ENCODE measurements at places on chromosomes 1 and 21.

DNA sequence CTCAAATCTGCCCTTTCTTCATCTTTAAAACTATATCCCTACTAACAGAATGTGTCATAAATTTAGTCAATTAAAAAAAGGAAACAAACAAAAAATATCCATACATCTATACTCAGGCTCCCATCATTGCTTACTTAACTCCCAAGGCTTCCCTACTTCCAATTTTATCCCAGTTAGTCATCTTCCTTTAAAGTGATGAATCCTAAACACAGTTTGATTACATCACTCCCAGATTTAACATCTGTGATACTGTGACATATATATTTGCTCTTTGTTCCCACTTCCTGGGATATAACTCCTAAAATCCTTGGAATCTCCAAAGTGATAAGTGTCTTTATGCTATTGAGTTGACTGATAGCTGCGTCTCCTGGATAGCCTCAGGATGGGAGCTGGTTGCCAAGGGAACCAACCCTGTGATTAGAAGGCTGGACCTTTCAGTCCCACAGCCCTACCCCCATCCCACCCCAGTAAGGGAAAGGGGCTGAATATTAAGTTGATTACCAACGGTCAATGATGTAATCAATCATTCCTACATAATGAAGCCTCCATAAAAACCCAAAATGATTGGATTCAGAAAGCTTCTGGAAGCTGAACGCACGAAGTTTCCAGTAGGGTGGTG, 21.6 kb downstream of the GLMN start:
- no peak for DNase-seq

DNA sequence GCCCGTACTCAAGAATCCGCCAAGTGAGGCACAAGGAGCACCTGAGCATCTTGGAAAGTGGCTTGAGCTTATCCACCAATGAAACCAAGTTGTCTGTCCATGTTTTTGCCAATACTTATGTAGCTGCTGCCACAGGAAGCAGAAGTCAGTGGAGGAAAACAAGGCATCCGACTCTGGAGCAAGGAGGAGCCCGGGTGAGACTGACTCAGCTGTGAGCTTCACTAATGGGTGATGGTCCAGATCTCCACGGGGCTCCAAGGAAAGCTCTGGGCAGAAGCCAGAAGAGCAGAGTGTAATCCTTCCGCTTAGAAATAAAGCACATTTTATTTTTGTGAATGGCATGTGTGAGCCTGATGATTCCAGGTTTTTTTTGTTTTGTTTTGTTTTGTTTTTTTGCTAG, 12.3 kb upstream of the SSR2 start:
- no peak for DNase-seq

DNA sequence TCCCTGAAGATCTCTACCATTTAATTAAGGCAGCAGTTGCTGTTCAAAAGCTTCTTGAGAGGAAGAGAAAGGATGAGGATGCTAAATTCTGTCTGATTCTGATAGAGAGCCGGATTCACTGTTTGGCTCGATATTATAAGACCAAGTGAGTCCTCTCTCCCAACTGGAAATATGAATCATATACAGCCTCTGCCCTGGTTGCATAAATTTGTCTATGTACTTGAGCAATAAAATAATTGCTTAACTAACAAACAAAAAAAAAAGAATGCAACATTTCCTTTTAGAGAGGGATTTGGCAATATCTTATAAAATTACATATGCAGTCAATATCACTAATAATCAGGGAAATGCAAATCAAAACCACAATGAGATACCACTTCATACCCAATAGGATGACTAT, 26.8 kb downstream of the ALDH9A1 start:
- DNase-seq: no peak

DNA sequence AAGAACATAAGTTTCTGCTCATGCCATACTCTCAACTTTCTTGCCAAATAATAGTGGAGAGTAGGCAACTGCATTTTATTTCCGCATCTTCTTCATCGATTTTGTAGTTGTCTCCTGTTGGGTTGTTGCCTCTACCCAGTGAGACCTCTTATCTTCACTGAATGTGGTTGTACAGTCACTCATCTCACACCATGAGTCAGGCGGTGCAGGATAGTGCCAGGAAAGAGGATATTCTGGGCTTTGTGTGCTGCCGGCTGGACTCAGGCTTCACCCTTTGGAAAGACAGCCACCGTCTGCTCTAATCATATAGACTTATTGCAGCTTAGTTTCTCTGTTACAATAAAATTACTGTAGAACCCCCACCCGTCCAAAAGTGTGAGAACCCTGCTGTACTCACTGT, 154.3 kb upstream of the USP24 start:
- no peak for DNase-seq

DNA sequence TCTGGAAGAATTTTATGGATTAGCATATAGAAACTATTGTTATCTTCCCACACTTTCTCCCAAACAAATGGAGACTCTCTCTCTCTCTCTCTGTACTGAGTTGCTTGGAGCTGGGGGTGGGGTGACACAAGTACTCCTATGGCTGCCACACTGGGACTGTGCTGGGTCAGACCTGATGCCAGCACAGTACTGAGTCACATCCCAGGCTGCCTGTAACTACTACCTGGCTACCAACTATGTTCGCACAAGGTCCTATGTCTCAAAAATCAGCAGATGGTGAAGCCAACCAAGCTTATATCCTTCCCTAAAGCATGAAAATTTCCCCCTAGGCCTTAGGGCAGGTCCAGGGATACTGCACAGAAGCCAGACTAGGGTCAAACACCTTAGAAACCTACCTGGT, 66.6 kb downstream of the FAF1 start:
- no peak for DNase-seq

GRCh38 chr1:8962812-8963530, 17.3 kb downstream of the CA6 start:
- no peak for DNase-seq

- peak; percentile 55 for DNase-seq
Observed at GRCh38 chr1:167687919-167688519, 33.8 kb upstream of the MPZL1 start.

GRCh38 chr1:204254031-204254661, 40.4 kb upstream of the GOLT1A start:
- DNase-seq: no peak
